ENCODE measurements at places on chromosomes 13 and 19.

GRCh38 chr13:46295491-46296114 lies 83.9 kb downstream of the LRRC63 start:
- peak; percentile 26 for DNase-seq

GRCh38 chr13:28128926-28129325 lies 9.4 kb upstream of the PAN3 start:
- no peak for DNase-seq

DNA sequence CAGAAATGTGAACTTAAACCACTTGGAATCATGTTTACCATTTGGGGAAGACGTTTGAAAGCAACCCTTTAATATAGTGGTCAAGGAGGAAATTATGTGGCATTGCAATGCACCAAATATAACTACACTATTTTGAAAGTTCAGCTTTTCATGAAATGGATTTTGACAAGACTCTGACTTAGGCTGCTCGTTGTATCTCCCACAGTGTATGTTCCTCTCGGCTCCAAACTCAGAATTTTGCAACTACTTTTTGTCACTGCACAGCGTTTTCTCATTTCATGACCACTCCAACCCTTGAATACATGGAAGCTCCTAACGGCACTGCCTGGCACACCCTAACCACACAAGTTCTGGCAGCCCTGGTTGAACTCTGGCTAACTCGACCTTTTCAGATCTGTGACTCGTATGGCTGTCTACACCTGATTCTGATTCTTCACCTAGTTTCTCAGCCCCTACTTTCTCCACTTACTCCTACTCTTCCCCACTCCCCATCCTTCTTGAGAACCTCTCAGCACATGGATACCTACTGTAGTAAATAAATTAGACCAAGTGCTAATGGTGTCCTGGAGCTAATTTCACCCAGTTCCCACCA lies 7.0 kb upstream of the POMP start:
- DNase-seq = no peak

- DNase-seq = no peak
These were observed 923 bp upstream of the C13orf42 start for GRCh38 chr13:51111997-51112396.

GRCh38 chr13:99224021-99224420 lies 23.4 kb downstream of the UBAC2 start:
- no peak for DNase-seq

DNA sequence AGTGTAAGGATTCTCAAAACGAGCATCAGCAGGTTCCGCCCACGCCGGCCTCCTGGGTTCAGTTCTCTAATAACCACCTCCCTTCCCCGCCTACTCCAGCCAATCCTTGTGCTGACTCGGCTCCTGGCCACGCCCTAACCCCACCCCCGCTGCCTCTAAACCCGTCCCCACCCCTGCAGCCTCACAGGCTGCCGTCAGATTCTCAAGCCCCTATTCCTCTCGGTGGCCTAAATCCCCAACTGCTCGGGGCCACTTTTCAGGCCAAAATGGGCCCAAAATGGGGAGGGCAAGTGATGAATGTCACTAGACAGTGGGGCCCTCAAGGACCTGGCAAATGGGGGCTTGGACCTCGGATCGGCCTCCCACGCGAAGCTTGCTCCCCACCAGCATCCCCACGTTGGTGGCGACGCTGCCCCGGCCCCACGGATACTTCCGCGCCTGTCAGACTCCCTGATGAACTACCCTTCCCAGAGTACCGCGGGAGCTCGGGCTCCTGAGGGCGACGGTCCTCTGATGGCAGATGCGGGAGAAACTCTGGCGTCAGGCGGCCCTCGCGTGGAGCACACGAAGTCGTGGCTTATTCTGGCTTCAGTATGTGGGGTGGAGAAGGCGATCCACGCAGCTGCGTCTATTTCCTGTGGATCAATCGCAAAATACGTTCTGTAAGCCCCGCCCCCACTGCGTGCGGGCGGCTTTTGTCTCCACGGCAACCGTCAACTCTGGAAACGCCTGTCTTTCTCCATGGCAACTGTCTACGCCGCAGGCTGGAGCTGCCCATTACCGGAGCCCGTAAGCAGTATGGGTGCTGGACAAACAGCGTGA lies 24.8 kb downstream of the ZNF473 start:
- peak; percentile 69 for DNase-seq

- no peak for DNase-seq
These were observed 12.0 kb downstream of the IGFL3 start for GRCh38 chr19:46112527-46112926.

DNA sequence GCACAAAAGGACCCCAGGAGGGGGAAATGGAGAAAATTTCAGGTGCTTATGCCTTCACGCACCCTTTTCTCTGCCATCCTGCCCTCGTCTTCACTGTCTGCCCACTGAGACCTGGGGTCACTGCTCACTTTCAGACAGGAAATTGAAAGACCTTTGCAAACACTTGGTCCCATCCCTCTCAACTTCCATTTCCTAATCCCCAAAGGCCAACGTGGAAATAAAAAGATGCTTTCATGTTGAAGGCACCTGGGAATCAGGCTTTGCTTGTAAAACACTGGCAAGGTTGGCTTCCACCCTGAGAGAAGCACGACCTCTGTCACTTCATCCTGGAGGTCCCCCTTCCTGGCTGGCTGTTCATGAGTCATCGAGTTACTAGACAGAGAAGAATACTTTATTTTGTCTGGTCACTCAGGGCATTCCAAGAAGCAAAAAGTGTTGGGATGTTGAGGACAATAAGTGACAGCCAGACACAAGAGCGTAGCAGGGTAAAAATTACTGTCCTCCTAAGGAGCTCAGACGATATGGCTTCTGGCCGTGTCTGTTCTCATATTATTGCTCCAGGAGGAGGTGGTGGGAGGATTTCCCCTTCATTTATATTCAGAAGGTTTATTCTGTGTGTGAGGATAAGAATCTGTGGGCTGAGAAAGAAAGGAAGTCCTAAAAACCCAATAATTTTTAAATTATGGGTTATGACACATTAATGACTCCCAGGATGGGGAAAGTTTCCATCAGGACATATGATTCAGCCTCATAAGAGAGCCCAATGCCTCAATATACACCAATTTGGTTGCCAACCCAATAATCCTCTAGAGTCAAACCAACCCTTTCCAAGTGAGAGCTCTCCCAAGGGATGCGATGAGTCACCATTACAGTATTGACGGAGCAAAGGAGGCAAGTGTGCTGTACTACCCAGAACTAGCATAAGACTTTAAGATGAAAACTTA lies 409.0 kb downstream of the COG6 start:
- DNase-seq = no peak

GRCh38 chr19:17797424-17798201 lies 2.7 kb downstream of the B3GNT3 start:
- DNase-seq = no peak

DNA sequence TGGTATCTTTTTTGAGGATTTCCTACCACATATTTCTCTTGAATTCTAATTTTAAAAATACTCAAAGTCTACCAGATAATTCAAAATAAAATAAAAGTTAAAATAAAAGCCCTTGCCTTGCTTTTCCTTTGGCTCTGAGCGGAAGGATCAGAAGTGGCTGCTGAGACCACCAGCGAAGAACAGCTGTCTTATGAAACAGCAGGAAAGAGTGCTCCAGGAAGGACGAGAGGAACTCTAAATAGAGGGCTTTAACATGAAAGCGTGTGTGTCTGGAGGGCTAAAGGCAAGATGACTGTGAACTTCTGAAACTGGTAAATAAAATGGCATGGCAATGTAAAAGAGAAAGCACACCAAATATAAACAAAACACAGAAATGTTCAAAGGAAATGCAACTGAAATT lies 521.5 kb upstream of the SPRY2 start:
- DNase-seq = no peak

DNA sequence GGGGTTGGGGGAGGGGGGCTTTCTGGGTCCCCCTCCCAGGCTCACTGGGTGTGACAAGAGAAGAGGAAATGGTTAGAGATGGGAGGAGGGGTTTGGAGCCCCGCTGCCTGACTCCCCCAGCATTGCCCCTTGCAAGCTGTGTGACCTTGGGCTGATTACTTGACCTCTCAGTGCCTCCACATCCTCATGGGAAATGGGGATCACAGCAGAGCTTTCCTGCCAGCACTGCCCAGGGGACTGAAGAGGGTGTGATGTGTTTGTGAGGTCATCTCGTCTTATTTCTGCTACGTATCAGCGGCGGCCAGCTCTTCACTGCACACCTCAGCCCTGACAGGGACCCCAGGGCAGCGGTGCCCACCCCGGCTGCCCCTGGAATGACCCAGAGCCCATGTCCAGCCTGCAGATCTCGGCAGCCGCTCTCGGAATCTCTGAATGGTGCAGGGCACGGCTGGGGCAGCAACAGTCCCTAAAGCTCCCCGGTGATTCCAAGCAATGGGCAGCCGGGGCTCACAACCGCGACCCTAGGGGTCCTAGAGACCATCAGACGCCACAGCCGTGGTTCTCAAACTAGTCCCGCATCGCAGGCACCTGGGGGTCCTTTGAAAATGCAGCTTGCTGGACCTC lies 8.4 kb downstream of the PNMA8B start:
- no peak for DNase-seq

DNA sequence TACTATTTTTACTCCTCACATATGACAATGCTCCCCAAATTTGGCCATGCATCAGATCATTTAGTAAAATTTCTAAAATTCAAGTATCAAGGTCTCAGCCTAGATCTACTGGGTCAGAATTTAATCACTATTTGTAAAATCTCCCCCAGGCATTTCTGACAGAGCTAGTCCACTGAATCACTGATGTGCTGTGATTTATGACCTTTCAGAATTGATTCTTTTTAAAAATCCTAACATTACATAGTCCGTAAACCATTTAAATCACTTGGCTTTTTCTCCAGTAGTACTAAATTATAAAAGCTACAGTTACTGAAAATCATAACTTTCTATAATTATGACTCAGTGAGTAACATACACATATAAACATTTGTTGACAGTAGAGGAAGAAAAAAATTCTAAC lies 92.8 kb upstream of the RAP2A start:
- DNase-seq = no peak

DNA sequence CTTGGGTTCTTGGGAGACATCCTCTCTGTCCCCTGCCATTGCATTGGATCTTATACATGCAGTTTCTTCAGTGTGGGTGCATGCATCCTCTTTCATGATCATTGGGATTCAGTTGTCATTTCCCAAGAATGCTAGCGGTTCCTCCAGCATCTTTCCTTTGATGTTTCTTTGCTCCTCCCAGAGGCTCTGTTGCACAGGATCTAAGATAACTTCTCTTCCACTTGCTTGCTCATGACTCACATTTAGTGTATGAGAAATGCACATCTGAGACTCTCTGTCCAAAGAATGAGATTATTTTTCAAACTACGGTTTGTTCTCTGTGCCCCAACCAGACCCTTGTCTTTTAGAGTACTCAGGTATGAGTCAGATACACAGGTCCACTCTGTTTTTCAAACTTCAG lies 197.1 kb downstream of the NDFIP2 start:
- DNase-seq = no peak

GRCh38 chr13:45472171-45472705 lies 7.5 kb downstream of the COG3 start:
- DNase-seq = no peak

- no peak for DNase-seq
These were observed 6.0 kb downstream of the NFKBID start for GRCh38 chr19:35894342-35894741.

DNA sequence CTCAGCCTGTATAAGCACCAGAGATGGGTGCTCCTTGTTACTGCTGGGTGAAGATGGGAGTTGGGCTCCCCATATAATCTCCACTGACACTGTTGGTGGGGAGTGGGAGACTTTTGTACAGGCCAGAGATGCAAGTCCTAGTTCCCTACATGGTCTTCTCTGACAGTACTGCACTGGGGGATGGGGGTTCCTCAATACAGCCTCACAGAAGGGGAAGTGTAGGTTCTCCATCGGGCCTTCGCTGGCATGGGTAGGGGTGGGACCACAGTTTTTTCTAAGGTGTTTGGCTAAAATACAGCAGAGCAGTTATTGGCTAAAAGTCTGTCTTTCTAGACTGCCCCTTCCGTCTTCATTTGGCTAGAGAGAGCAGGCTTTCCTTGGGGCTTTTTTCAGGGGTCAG lies 167.2 kb upstream of the SERP2 start:
- no peak for DNase-seq

DNA sequence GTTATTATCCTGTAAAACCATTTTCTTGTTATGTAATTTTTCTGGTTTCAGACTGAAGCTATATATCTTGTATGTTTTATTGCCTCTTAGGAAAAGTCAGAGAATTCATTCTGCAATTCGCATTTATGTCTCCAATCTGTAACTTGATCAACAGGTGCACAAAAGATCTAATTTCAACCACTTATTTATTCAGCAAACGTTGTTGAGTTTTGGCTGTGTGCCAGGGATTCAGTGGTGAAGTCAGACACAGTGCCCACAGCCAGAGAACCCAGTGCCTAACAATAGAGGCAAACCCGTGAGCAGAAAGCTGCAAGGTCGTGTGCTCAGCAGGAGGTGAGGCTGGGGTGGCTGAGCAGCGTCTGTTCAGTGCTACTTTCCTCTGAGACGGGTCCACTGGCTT lies 119.5 kb upstream of the MCF2L start:
- no peak for DNase-seq

- no peak for DNase-seq
These were observed 5.5 kb downstream of the CYP2S1 start for GRCh38 chr19:41198559-41198958.

GRCh38 chr19:34432797-34433196 lies 4.6 kb downstream of the UBA2 start:
- DNase-seq = no peak

DNA sequence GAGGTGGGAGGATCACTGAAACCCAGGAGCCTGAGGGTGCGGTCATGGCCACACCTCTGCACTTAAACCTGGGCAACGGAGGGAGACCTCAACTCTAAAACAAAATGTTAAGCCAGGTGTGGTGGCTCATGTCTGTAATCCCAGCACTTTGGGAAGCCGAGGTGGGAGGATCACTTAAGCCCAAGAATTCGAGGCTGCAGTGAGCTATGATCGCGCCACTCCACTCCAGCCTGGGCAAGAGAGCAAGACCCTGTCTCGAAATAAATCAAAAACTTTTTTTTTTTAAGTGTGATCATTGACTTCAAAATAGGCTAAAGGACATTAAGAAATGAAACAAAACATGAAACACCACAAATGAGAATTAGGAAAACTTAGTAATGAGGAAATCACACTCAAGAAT lies 16.3 kb upstream of the ADPRHL1 start:
- no peak for DNase-seq

GRCh38 chr19:6740589-6741343 lies 1.3 kb downstream of the TRIP10 start:
- DNase-seq = no peak
